ENCODE measurements at places on chromosomes 6 and 20. TPM values are rescaled to one million over a fixed set of nuclear protein-coding genes. Genes with fewer than 3 reads are reported as not detected.

DNA sequence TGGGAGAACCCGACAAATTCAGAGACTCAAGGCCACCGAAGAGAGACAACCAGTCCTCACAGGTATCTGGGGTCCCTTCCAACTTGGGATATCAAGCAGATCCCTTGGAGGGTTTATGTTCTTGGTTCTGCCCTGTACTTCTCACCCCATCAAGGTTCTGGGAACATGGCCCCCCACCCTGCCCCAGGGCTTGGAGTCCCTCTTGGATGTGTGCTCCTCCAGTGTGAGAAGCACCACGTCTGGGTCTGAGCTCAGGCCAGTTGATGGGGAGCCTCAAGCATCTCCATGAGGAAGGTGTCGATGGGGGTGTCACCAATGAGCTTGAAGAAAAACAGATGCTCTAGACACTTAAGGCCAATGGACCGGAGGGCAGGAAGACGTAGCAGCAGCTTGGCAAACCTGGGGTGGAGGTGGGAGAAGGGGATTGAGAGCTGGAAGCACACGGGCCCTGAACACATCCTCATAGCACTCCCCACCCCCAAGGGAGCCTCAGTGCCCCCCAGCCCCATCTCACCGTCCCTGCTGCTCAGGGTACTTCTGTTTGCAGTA is 2.2 kb upstream of the COL11A2 start:
- H3K27me3 ChIP-seq = peaks cover 21% of the 10 kb centered on the region
- H3K27ac ChIP-seq = no peak overlapping the region
- peaks cover 9% of the 10 kb centered on the region for H3K4me1 ChIP-seq
- DNase-seq = no peak
- no peaks in the 10 kb centered on the region for H3K36me3 ChIP-seq

GRCh38 chr6:52872031-52872430 is 31.4 kb upstream of the GSTA5 start:
- no peaks in the 10 kb centered on the region for H3K4me1 ChIP-seq
- H3K27ac ChIP-seq = no peak overlapping the region
- no peak overlapping the region for H3K4me3 ChIP-seq
- peaks cover 2% of the 10 kb centered on the region for H3K27me3 ChIP-seq
- DNase-seq = no peak
- no peaks in the 10 kb centered on the region for H3K36me3 ChIP-seq

- no peaks in the 10 kb centered on the region for H3K36me3 ChIP-seq
- peak; percentile 39 for DNase-seq
- no peak overlapping the region for H3K27ac ChIP-seq
- no peaks in the 10 kb centered on the region for H3K4me1 ChIP-seq
- no peak overlapping the region for H3K4me3 ChIP-seq
- H3K27me3 ChIP-seq = peaks cover 5% of the 10 kb centered on the region
These were observed 46.3 kb upstream of the IYD start for GRCh38 chr6:150322466-150322871.

DNA sequence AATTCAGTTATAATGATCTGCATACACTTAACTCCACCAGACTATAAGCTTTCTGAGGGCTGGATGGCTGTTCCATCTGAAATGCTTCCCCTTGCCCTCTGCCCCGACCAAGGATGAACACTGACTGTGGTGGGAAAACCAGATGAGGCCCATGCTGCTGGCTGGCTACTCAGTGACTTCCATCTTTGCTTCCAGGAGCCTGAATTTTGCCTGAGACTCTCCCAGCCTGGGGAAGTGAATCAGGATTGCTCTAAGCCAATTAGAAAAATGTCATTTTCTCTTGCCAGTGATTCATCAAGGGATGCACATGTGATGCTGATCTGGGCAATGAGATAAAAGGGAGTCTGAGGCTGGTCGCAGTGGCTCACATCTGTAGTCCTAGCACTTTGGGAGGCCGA is 1.7 kb upstream of the TOMM34 start:
- peak overlapping the region; percentile 10 for H3K27ac ChIP-seq
- H3K27me3 ChIP-seq = no peaks in the 10 kb centered on the region
- H3K4me1 ChIP-seq = peaks cover 34% of the 10 kb centered on the region
- DNase-seq = peak; percentile 23
- H3K4me3 ChIP-seq = no peak overlapping the region
- H3K36me3 ChIP-seq = no peaks in the 10 kb centered on the region

TRIM40 gene
- not detected for polyA plus RNA-seq

GRCh38 chr20:17663040-17663399 is 19.0 kb downstream of the RRBP1 start:
- H3K36me3 ChIP-seq = peaks cover 11% of the 10 kb centered on the region
- H3K4me3 ChIP-seq = no peak overlapping the region
- H3K27ac ChIP-seq = no peak overlapping the region
- H3K27me3 ChIP-seq = no peaks in the 10 kb centered on the region
- H3K4me1 ChIP-seq = peaks cover 27% of the 10 kb centered on the region

- H3K27me3 ChIP-seq = no peaks in the 10 kb centered on the region
- no peaks in the 10 kb centered on the region for H3K4me1 ChIP-seq
- no peaks in the 10 kb centered on the region for H3K36me3 ChIP-seq
- no peak overlapping the region for H3K4me3 ChIP-seq
These were observed 144.7 kb downstream of the TASP1 start for GRCh38 chr20:13494019-13494418.

- no peaks in the 10 kb centered on the region for H3K4me1 ChIP-seq
- H3K4me3 ChIP-seq = no peak overlapping the region
- DNase-seq = no peak
- no peak overlapping the region for H3K27ac ChIP-seq
These were observed 22.2 kb downstream of the C20orf203 start for GRCh38 chr20:32651537-32651936.

GRCh38 chr20:32917191-32917950 is 58.6 kb downstream of the EFCAB8 start:
- H3K27me3 ChIP-seq = peaks cover 4% of the 10 kb centered on the region
- H3K36me3 ChIP-seq = no peaks in the 10 kb centered on the region
- no peak overlapping the region for H3K27ac ChIP-seq

GRCh38 chr6:160348223-160349019 is at the start of gene SLC22A3:
Gene SLC22A3 (plus strand): TSS chr6:160348378. CDS start chr6:160348420, 42 bp downstream.
- no peaks in the 10 kb centered on the region for H3K4me1 ChIP-seq
- DNase-seq = no peak
- no peak within 1 kb of the TSS for H3K4me3 ChIP-seq
- H3K27ac ChIP-seq = no peak within 1 kb of the TSS

C20orf141 gene
- not detected for polyA plus RNA-seq

SALL4 gene
- 1.3 TPM for polyA plus RNA-seq

- H3K4me1 ChIP-seq = peaks cover 8% of the 10 kb centered on the region
- H3K36me3 ChIP-seq = no peaks in the 10 kb centered on the region
- DNase-seq = peak; percentile 82
- peak overlapping the region; percentile 76 for H3K27ac ChIP-seq
- no peaks in the 10 kb centered on the region for H3K27me3 ChIP-seq
These were observed 16.5 kb downstream of the BLOC1S5 start for GRCh38 chr6:8047541-8048292.

POLH gene
- 8.8 TPM for polyA plus RNA-seq

DNA sequence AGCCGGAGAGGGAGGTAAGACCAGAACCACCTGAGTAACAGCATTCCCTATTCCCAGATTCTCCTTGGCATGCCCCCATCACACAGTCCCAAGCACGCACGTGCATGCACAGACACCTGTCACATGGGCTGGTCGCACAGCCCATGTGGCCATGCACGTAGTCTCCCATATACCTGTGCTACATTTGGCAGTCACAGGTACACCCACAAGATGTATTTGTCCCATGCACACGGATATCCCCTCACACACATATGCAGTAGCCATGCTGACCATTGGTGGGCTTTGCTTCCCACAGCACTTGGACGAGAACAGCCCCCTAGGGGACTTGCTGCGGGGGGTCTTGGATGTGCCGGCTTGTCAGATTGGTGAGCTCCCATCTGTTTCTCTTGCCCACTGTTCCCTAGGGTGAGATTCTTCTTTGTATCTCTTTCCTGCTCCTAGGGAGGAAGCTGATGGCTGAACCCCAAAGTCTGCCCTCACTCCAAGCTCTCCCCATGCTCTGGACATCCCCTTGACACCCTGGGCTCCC is 31.9 kb downstream of the PLCG1 start:
- no peaks in the 10 kb centered on the region for H3K27me3 ChIP-seq
- H3K4me1 ChIP-seq = peaks cover 3% of the 10 kb centered on the region
- no peak overlapping the region for H3K4me3 ChIP-seq
- DNase-seq = no peak
- H3K27ac ChIP-seq = no peak overlapping the region
- peaks cover 85% of the 10 kb centered on the region for H3K36me3 ChIP-seq

DNA sequence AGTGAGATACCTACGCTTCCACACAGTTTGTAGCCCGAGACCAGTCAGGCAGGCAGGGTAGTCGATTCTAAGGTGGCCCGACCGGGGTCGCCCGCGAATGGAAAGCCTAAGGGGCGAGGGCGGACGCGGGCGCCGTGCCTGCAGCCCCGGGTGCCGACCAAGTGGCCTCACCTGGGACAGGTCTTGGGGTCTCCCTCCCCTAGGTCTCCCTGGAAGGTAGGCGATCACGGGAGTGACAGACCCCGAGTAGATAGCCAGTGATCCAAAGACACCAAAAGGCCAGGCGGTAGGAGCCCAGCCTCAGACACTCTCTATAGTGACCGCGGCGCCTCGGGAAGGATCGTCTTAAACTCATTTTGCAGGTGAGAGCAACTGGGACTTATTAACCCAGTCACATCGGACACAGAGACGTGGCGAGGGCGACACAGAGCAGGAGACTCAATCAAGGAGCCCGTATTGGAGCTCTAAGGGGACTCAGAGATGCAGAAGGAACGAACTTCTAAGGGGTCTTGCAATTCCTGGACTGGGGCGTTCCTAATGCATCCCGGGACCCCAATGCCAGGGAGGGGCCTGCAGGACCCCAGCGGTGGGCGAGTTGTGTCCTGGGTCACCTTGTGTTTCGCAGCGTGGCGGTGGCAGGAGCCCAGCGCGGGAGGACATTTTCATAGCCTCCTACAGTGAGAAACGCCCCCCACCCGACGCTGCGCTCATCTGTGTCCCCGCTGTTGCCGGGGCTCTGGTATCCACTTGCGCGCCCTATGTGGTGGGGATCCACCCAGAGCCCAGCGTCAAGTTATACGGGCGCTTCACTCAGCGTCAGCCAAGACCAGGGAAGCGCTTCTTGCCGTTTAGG is 2.1 kb upstream of the VSX1 start:
- DNase-seq = no peak
- H3K36me3 ChIP-seq = no peaks in the 10 kb centered on the region
- H3K27ac ChIP-seq = no peak overlapping the region
- H3K4me3 ChIP-seq = no peak overlapping the region
- no peaks in the 10 kb centered on the region for H3K4me1 ChIP-seq

- no peak overlapping the region for H3K4me3 ChIP-seq
- no peaks in the 10 kb centered on the region for H3K27me3 ChIP-seq
- H3K36me3 ChIP-seq = no peaks in the 10 kb centered on the region
- peaks cover 18% of the 10 kb centered on the region for H3K4me1 ChIP-seq
- H3K27ac ChIP-seq = peak overlapping the region; percentile 82
- peak; percentile 74 for DNase-seq
These were observed 32.2 kb downstream of the ILRUN start for GRCh38 chr6:34664256-34664971.

GRCh38 chr20:26169506-26169905 is 472.9 kb upstream of the ZNF337 start:
- DNase-seq = peak; percentile 52
- no peaks in the 10 kb centered on the region for H3K27me3 ChIP-seq
- H3K36me3 ChIP-seq = no peaks in the 10 kb centered on the region
- H3K4me1 ChIP-seq = no peaks in the 10 kb centered on the region
- H3K27ac ChIP-seq = no peak overlapping the region
- no peak overlapping the region for H3K4me3 ChIP-seq

DNA sequence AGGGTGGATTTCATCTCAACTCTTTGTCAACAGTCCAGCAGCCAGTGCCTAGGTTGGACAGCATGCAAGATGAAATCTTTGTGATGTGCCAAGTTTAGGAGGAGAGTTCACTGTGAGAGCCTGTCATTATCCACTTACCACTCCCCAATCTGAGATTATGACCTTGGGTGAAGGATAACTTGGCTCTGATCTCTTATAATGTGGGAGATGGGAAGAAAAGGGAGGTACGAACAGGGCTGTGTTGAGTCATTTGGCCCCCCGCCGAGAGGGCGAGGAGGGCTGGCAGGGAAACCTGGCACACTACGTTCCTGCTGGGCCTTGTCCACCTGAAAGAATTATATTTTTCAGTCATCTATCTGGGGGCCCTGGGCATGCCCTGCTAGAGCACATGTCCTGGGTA is 35.8 kb downstream of the LAMA4 start:
- peak overlapping the region; percentile 96 for H3K27ac ChIP-seq
- H3K4me1 ChIP-seq = peaks cover 96% of the 10 kb centered on the region
- H3K27me3 ChIP-seq = no peaks in the 10 kb centered on the region
- H3K4me3 ChIP-seq = no peak overlapping the region

DNA sequence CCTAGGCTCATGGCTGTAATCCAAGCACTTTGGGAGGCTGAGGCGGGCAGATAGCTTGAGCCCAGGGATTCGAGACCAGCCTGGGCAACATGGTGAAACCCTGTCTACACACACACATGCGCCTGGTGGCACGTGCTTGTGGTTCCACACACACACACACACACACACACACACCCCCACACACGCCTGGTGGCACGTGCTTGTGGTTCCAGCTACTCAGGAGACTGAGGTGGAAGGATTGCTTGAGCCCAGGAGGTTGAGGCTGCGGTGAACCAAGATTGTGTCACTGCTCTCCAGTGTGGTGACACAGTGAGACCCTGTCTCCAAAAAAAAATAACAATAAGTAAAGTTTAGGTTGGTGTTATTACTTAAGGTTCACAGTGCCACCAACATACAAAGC is 165.8 kb downstream of the ZFAND3 start:
- H3K27me3 ChIP-seq = no peaks in the 10 kb centered on the region
- no peaks in the 10 kb centered on the region for H3K4me1 ChIP-seq

- no peak overlapping the region for H3K4me3 ChIP-seq
- no peaks in the 10 kb centered on the region for H3K36me3 ChIP-seq
- no peaks in the 10 kb centered on the region for H3K4me1 ChIP-seq
- no peaks in the 10 kb centered on the region for H3K27me3 ChIP-seq
These were observed 13.5 kb downstream of the EPB41L1 start for GRCh38 chr20:36167902-36168503.

DNA sequence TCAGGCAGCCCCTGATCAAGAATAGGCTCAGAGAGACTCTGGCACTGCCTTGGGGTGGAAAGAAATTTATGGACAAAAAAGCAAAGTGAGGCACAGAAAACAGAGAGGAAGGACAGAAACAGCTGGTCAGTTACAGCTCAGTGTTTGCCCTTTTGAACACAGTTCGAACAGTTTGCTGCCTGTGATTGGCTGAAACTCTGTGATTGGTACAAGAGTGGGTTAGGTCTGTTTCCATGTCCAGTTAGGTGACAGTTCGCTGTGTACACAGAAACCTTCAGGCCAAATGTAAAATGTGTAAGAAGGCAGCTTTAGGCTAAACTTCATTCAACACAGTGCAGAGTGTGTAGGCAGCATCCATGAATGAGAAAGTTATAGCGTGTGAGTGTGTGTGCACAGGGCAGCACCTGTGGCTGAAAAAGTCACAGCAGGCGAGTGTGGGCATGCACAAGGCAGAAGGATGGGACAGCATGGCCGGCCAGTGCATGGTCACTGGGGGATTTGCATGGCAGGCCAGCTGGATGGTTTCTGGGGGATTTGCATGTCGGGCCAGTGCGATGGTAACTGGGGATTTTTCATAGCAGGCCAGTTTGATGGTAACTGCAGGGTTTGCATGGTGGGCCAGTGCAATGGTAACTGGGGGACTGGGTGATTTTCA is 75.4 kb upstream of the FRMD1 start:
- no peak overlapping the region for H3K4me3 ChIP-seq
- no peak overlapping the region for H3K27ac ChIP-seq
- H3K36me3 ChIP-seq = no peaks in the 10 kb centered on the region
- H3K4me1 ChIP-seq = no peaks in the 10 kb centered on the region
- no peak for DNase-seq

GRCh38 chr6:90290811-90291420 is 5.7 kb downstream of the BACH2 start:
- H3K27ac ChIP-seq = no peak overlapping the region
- DNase-seq = peak; percentile 17
- peaks cover 8% of the 10 kb centered on the region for H3K27me3 ChIP-seq

Data from endothelial cell of umbilical vein (primary cell).